ENCODE measurements at places on chromosomes 5 and 9.
A peak's percentile ranks its signal among the peaks of the same experiment; 100 is the strongest.

DNA sequence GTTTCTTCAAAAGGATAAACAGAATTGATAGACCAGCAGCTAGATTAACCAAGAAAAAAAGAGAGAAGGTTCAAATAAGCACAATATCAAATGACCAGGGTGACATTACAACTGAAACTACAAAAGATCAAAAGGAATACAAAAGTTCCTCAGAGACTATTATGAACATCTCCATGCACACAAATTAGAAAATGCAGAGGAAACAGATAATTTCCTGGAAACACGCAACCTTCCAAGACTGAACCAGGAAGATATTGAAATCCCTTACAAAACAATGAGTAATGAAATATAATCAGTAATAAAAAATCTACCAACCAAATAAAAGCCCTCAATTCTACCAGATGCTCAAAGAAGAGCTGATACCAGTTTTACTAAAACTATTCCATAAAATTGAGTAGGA, 252.1 kb downstream of the MCTP1 start:
- no peak overlapping the region for H3K27ac ChIP-seq
- no peaks in the 10 kb centered on the region for H3K4me1 ChIP-seq
- H3K36me3 ChIP-seq = no peaks in the 10 kb centered on the region
- H3K4me3 ChIP-seq = no peak overlapping the region
- H3K27me3 ChIP-seq = peaks cover under 1% of the 10 kb centered on the region
- DNase-seq = no peak

GRCh38 chr9:104658496-104659195, 35.7 kb upstream of the OR13D1 start:
- no peaks in the 10 kb centered on the region for H3K4me1 ChIP-seq
- no peak overlapping the region for H3K4me3 ChIP-seq
- H3K27me3 ChIP-seq = peaks cover 2% of the 10 kb centered on the region
- no peak overlapping the region for H3K27ac ChIP-seq

DNA sequence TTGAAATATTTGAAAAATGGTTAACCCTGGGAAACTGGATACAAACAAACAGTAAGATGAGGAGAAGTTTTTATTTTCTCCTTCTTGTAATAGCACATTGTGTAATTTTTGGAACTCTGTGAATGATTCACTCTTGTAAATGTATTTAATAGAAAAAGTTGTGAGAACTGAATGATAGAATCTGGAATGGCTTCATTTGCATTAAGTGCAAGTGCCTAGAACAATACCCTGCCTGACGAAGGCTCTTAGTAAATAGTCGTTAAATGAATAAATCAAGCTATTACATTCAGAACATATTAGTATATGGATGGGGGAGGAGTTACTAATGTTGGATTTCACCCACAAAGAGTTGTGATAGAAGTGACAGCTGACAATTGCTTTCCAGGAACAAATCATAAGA, 442.5 kb downstream of the EFNA5 start:
- peaks cover 3% of the 10 kb centered on the region for H3K27me3 ChIP-seq
- H3K4me3 ChIP-seq = no peak overlapping the region
- no peak for DNase-seq
- no peaks in the 10 kb centered on the region for H3K4me1 ChIP-seq
- H3K27ac ChIP-seq = no peak overlapping the region

DNA sequence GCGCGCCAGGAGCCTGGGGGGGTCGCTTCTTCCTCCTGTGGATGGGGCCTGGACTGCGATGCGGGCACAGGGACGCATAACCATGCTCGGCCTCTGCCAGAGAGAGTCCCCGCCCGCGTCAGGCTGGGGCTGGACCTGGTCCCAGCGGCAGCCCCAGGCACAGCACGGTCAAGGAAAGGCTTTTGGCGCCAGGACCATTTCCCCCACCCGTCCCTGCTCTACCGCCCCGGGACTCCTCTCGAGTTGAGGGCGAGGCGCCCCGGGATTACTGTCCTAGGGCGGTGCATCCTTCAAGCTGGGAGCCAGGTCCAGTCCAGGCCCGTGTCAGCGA, 341 bp downstream of the MXD3 start:
- no peak overlapping the region for H3K27ac ChIP-seq
- H3K36me3 ChIP-seq = peaks cover 12% of the 10 kb centered on the region
- no peak for DNase-seq
- peaks cover 24% of the 10 kb centered on the region for H3K4me1 ChIP-seq
- H3K4me3 ChIP-seq = peak overlapping the region; percentile 97

GRCh38 chr5:124860291-124860655, 113.8 kb upstream of the ZNF608 start:
- H3K4me1 ChIP-seq = no peaks in the 10 kb centered on the region
- H3K27ac ChIP-seq = no peak overlapping the region
- H3K4me3 ChIP-seq = no peak overlapping the region

- no peak for DNase-seq
- H3K4me1 ChIP-seq = no peaks in the 10 kb centered on the region
- H3K4me3 ChIP-seq = no peak overlapping the region
- H3K36me3 ChIP-seq = no peaks in the 10 kb centered on the region
- no peaks in the 10 kb centered on the region for H3K27me3 ChIP-seq
- H3K27ac ChIP-seq = no peak overlapping the region
Measured at GRCh38 chr9:23278561-23278960, 547.5 kb downstream of the ELAVL2 start.

GRCh38 chr5:55313870-55314617, 6.3 kb downstream of the MTREX start:
- H3K27ac ChIP-seq = no peak overlapping the region
- H3K27me3 ChIP-seq = no peaks in the 10 kb centered on the region
- H3K36me3 ChIP-seq = peaks cover 16% of the 10 kb centered on the region
- peaks cover 55% of the 10 kb centered on the region for H3K4me1 ChIP-seq

GRCh38 chr9:129273136-129273895, 95.3 kb upstream of the IER5L start:
- H3K4me1 ChIP-seq = peaks cover 22% of the 10 kb centered on the region
- H3K27me3 ChIP-seq = no peaks in the 10 kb centered on the region
- H3K27ac ChIP-seq = no peak overlapping the region
- no peak for DNase-seq

- H3K27ac ChIP-seq = no peak overlapping the region
- H3K4me3 ChIP-seq = no peak overlapping the region
- H3K36me3 ChIP-seq = no peaks in the 10 kb centered on the region
- no peaks in the 10 kb centered on the region for H3K4me1 ChIP-seq
- H3K27me3 ChIP-seq = peaks cover 34% of the 10 kb centered on the region
Measured at GRCh38 chr5:115758356-115758755, 58.1 kb downstream of the CDO1 start.

GRCh38 chr9:131713016-131713415, 26.9 kb downstream of the RAPGEF1 start:
- DNase-seq = no peak
- H3K27me3 ChIP-seq = no peaks in the 10 kb centered on the region
- H3K36me3 ChIP-seq = peaks cover 9% of the 10 kb centered on the region
- peaks cover 48% of the 10 kb centered on the region for H3K4me1 ChIP-seq
- no peak overlapping the region for H3K27ac ChIP-seq
- H3K4me3 ChIP-seq = no peak overlapping the region

DNA sequence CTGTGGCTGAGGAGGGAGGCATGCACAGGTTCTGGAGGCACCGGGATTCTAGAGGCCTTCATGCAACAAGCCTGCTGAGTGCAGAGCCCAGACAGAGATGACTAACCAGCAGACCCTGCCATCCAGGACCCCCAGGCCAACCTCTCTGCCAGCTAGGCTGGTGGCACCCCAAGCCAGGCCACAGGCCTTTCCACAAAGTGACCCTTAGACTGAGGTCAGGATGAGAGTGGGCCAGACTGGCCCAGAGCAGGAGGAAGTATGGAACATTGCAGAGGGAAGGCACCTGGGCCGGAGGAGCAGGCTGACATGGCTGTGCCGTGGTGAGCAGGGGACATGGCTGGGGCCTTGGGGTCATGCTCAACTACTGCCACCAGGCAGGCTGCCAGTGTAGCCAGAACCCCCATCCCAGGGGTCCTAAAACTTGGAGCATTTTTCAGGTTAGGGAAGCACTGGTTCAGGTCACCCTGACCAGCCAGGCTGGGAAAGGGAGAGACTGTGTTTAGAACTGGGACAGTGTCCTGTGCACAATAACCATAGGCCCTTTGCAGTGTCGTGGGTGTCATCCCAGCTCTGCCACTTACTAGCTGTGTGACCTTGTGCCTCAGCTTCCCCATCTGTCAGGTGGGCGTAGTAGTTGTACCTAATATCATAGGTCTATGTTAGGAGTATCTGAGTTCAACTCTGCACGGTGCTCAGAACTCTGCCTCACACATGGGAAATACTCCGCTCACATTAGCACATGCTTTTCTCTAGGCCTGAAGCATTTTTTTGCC, 17.3 kb downstream of the TCF7 start:
- no peaks in the 10 kb centered on the region for H3K27me3 ChIP-seq
- peaks cover 56% of the 10 kb centered on the region for H3K36me3 ChIP-seq
- H3K27ac ChIP-seq = peak overlapping the region; percentile 90
- peak overlapping the region; percentile 36 for H3K4me3 ChIP-seq
- peak; percentile 33 for DNase-seq
- H3K4me1 ChIP-seq = peaks cover 99% of the 10 kb centered on the region

- H3K4me3 ChIP-seq = no peak overlapping the region
- H3K27ac ChIP-seq = no peak overlapping the region
- H3K36me3 ChIP-seq = no peaks in the 10 kb centered on the region
- no peaks in the 10 kb centered on the region for H3K27me3 ChIP-seq
Measured at GRCh38 chr5:84119252-84119651, 265.4 kb downstream of the EDIL3 start.

GRCh38 chr9:27571011-27571410, 2.3 kb downstream of the C9orf72 start:
- H3K4me3 ChIP-seq = no peak overlapping the region
- H3K36me3 ChIP-seq = peaks cover 14% of the 10 kb centered on the region
- no peaks in the 10 kb centered on the region for H3K27me3 ChIP-seq
- H3K27ac ChIP-seq = no peak overlapping the region
- peaks cover 49% of the 10 kb centered on the region for H3K4me1 ChIP-seq

- peaks cover 9% of the 10 kb centered on the region for H3K4me1 ChIP-seq
- H3K36me3 ChIP-seq = peaks cover 22% of the 10 kb centered on the region
- no peaks in the 10 kb centered on the region for H3K27me3 ChIP-seq
- no peak overlapping the region for H3K27ac ChIP-seq
Measured at GRCh38 chr9:100324594-100325200, 28.0 kb downstream of the TEX10 start.

DNA sequence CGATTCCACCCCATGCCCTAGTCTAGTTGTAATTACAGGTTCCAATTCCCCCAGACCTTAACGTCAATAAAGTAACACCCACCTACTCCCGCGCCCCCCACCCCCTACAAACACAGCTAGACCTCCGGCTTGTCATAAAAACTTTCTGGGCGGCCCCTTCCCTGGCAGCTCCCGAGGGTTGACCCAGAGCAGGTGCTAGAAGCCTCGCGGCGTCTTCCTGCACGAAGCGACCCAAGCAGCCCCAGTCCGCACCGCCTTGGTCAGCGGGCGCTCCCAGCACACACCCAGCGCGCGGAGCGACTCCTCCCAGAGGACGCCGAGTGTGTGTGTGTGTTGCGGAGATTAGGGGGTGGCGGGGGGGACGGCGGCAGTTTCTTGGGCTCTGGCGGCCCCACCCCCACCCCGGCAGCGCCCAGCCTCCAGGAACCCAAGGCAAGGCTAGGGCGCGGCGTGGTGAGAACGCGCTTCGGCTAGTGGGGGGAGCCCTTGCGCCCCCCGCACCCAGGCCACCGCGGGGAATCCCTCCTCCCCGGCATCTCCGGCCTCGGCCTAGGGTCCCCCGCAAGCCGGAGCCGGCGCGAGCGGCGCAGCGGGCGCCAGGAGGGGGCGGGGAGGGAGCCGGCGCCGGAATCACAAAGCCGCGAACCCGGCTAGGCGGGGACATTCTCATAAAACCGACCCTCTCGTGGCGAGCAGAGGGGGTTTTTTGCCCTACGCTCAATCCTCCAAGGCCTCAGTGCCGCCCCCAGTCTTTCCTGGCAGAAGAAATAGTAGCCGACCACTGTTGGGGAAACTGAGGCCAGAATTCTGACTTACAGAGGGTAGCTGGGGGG, 2.2 kb downstream of the PCDH1 start:
- H3K27me3 ChIP-seq = peaks cover 51% of the 10 kb centered on the region
- no peak overlapping the region for H3K4me3 ChIP-seq
- DNase-seq = no peak

- no peak for DNase-seq
- peaks cover 14% of the 10 kb centered on the region for H3K36me3 ChIP-seq
- H3K4me1 ChIP-seq = peaks cover 28% of the 10 kb centered on the region
- H3K27ac ChIP-seq = peak overlapping the region; percentile 30
- H3K27me3 ChIP-seq = no peaks in the 10 kb centered on the region
Measured at GRCh38 chr5:1516615-1517601, 6.9 kb downstream of the LPCAT1 start.

- no peaks in the 10 kb centered on the region for H3K36me3 ChIP-seq
- no peak overlapping the region for H3K27ac ChIP-seq
- H3K4me1 ChIP-seq = peaks cover 6% of the 10 kb centered on the region
- H3K4me3 ChIP-seq = no peak overlapping the region
Measured at GRCh38 chr5:6491919-6492290, 43.2 kb downstream of the UBE2QL1 start.

DNA sequence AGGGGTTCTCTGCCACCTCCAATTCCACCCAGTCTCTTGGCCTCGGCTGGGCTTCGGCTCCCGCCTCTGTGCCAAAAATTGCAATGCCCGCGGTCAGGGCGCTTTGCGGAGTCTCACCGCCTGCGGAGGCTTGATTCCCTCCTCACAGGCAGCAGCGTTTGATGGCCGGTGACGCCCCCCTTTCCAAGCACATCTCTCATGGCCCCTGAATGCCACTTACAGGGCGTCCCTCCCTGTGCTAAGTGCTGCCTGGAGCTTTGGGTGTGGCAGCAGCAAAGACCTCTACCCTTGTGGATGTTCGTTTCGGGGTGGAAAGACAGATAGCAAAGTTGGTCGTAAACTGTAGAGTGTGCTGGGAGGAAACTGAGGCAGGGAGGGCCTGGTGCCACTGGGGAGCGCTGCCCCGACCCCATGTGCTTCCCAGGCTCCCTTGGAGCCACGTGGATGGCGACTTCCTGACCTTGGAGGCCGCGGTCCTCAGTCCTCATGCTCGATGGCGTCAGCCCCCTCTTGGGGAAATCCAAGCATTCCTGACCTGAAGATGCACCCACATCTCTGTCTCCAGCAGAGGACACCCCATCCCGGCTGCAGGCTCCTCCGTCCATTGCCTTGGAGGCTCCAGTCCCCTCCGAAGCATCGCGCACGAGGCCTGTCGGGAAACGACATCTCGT, 249.2 kb upstream of the IRX4 start:
- no peak overlapping the region for H3K4me3 ChIP-seq
- peaks cover 2% of the 10 kb centered on the region for H3K4me1 ChIP-seq
- no peaks in the 10 kb centered on the region for H3K36me3 ChIP-seq

Measured in activated naive CD4-positive, alpha-beta T cell treated with anti-CD3 and anti-CD28 coated beads for 36 hours (primary cell).